ENCODE measurements at places on chromosomes 13 and 19. TPM values are rescaled to one million over a fixed set of nuclear protein-coding genes. Genes with fewer than 3 reads are reported as not detected.

DNA sequence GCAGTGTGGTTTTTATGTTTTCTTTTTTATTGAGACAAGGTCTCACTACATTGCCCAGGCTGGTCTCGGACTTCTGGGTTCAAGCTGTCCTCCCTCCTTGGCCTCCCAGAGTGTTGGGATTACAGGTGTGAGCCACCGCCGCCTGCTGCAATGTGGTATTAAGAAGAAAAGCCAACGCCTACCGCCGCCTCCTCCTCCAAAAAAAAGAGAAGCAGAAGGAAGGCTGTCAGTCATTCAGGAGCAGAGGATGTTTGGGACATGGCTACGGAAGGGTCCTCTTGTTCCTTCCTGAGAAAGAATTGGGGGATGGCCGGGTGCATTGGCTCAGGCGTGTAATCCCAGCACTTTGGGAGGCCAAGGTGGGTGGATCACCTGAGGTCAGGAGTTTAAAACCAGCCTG is 1.2 kb downstream of the PPP1R37 start:
- no peak for DNase-seq

Gene ACP7
- total RNA-seq, result 0.19 TPM

GRCh38 chr19:17725422-17726078 is 6.3 kb downstream of the MAP1S start:
- no peak for DNase-seq

- no peak for DNase-seq
Observed at GRCh38 chr13:52353193-52353592, 52.8 kb downstream of the THSD1 start.

GRCh38 chr13:73865027-73865426 is 269.2 kb downstream of the KLF12 start:
- no peak for DNase-seq

DNA sequence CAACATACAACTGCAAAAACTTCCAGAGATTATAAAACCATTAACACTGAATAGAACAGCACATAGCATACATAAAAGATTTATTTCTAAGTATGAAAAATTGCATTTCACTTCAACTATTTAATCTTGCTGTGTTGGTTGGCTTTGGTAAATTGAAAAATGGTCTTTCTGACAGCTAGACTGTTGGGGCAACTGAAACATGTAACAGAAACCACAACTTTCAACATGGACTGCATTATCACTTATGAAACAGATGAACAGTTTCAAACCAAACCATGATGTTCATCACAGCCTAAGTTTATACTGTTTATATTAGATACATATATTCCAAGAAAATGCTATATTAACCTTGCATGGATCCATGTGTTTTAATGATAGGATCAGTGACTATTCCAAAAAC is 324.1 kb upstream of the PCDH9 start:
- no peak for DNase-seq

Measured in dermis blood vessel endothelial cell (primary cell).